Kidney (tissue), 22 donors: ENCODE measurements at places on chromosomes 2 and 18. TPM values are rescaled to one million over a fixed set of nuclear protein-coding genes. Genes with fewer than 3 reads are reported as not detected.

DNA sequence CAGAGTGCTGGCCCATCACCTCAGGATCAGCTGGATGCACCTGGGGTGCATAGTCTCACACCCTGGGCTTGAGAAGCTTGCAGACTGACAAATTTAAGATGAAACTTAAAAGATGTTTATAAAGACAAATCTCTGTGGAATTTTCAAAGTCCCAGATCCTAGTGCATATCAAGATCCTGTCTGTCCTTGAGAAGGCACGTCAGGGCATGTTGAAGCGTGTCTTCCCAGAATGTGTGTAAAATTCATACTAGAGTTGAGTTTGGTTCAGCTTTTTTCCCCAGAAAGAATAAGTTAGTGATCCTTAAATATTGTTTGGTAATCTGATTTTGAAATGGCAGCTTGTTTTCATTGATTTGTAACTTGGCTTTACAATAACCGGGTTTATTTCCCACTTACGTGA, 27.5 kb downstream of the INSIG2 start:
- no peak for DNase-seq

GRCh38 chr18:68148863-68149262, 566.0 kb downstream of the TMX3 start:
- DNase-seq, result no peak

DNA sequence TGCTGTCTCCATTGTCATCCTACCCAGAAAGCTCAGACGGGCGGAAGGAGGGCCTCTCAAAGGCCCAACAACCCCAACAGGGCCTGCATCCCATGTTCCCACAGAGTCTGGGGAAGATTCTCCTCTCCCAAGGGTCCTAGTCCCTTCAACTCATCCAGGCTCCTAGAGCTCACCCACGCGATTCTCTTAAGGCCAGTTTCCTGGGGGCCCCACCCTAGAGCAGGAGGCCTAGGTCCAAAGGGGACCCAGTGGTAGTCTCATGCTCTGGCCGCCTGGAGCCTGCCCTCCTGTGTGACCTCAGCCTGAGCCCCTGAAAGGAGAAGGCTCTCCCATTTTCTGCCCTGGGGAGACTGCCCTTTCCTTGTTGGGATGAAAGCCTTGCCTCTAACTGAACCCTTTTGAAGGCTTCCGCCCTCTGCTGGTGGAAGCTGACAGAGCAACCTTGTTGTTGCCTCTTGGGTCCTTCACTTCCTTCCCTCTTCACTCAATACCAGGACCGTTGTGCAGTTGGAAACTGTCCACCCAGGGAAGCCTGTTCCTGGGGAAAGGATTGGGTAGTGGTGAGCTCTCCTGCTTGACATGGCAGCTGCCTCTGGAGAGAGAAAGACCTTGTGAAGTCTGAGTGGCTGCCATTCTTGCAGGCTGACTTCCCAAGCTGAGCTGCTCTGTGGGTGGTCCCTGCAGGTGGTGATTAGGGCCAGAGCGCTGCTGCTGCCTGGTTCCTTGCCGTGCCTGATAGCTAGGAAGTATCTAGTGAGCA, 86.0 kb upstream of the ALPP start:
- DNase-seq, result no peak

DNA sequence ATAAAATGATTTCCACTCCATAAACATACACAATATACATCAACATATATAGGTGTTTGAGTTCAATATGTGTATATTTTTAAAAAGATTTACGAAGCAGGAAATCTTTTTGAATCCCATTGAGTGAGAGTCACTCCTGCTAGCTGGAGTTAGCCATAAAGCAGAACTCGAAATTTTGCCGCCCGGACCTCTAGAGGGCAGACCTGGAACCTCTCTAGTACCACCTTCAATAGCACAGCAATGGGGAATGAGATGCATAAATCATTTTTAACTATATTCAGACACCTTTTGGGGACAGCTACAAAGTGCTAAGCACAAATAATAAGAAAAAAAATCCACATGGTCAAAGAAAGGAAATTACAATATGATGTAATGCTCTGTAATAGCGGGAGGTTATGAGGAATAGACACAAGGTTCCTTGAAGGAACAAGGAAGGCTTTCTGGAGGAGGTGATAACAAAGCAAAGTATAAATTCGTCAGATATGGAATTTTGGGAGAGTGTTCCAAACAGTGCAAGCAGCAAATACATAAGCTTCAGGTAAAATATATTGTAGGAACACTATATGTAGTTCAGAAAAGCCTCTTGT, 533.4 kb downstream of the ERBB4 start:
- DNase-seq, result peak; percentile 35

GRCh38 chr2:102313025-102313424, 1.7 kb downstream of the IL1RL1 start:
- DNase-seq, result no peak

DNA sequence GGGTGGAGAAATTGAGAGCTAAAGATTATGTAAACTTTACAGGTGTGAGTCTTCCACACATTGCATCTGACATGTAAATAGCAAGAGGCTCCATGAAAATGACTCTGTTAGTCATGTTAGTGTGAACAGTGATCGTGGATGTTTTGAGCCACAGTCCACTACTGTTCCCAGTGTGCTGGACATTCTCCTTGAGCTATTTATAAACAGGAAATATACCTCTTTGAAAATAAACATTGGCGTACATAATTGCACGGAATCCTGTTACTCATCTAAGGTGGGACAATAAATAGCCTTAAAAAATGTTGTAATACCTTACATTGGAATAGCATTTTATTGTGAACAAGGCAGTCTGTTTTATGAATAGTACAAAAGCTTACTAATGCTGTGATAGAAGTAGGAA, 37.0 kb downstream of the LIMS1 start:
- DNase-seq, result no peak

GRCh38 chr2:49616800-49617199, 462.5 kb upstream of the FSHR start:
- no peak for DNase-seq

DNA sequence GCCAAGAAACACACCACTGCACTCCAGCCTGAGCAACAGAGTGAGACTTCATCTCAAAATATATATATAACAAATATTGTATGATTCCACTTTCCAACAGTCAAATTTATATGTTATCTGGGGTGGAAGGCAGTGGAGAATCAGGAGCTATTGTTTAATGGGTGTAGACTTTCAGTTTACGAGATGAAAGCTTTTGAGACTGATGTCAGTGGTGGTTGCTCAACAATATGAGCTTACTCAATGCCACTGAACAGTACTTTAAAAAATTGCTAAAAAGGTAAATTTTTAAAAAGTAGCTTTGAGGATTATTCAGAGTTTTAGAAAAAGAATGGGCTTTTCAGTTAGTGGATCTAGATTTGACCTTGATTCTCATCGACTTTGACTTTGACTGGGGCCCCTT, 105.9 kb upstream of the ST6GAL2 start:
- DNase-seq, result no peak

DNA sequence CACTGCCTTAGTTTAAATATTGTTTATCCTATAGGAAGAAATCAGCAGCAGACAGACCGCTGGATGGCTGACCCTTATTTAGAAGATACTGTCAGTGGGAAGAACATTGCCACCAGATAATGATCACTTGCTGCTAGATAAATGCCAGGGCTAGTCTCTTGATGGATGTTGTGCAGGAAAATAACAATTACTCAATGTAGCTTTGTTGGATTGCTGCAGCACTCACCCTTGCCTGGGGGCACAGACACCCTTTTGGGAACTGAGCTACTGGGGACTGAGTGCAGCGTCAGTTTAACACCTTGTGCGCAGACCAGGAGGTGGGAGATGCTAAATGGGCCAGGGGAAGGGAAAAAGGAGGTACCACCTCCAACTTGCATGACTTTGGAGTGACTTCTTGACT, 64.2 kb upstream of the CAPN13 start:
- no peak for DNase-seq

GRCh38 chr2:173496746-173497145, 142.1 kb downstream of the CDCA7 start:
- no peak for DNase-seq

- DNase-seq, result no peak
Measured at GRCh38 chr18:7605705-7606104, 38.6 kb downstream of the PTPRM start.

The CD8A gene
- polyA plus RNA-seq, result 0.65 TPM

The SLC5A7 gene
- 0.75 TPM for polyA plus RNA-seq

The DLX1 gene
- not detected for polyA plus RNA-seq

The SPDYA gene
- not detected for polyA plus RNA-seq

The RAB6C gene
- polyA plus RNA-seq, result 0.17 TPM

The ACTG2 gene
- 6.6 TPM for polyA plus RNA-seq

The PKDCC gene
- polyA plus RNA-seq, result 28.1 TPM

The CYP20A1 gene
- 11.6 TPM for polyA plus RNA-seq

The UCN gene
- polyA plus RNA-seq, result 1.3 TPM
